ENCODE measurements at places on chromosomes 2 and 18.

GRCh38 chr2:162422894-162423293 is 79.0 kb downstream of the GCA start:
- no peak for DNase-seq

GRCh38 chr2:180021850-180022249 is 14.8 kb upstream of the CWC22 start:
- no peak for DNase-seq

GRCh38 chr2:69549421-69549820 is 94.1 kb downstream of the AAK1 start:
- peak; percentile 88 for DNase-seq

DNA sequence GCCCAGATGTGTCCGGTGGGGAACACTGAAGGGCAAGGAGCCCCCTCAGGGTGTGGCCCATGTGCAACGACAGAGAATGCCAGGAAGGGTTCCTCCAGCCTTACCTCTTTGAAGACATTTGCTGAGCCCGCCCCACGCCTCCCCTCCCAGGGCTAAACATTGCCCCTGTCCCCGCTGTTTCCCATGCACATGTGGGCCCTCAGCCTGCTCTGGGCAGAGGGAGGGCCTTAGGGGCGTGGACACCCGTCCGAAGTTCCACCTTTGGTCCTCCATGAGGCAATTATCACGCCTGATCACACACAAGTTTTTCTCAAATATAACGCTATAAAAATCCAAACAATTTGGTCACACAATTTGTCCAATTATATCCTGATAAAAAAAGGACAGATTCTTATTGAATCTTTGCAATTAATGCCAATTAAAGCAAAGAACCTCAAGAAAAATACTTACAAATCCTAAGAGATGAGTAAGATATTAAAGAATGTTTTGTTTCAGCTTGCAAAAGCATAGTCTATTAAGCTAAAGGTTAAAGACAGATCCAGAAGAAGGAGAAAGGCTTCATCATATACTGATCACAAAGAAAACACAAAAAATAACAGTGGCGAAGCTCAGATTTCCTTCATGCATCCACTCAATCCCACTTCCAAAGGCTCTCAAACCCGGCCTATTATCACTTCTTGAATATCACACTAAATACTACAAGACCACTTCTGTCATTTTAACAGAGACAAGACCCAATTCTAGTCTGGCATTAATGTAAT is 55.2 kb upstream of the LDLRAD4 start:
- peak; percentile 46 for DNase-seq

DNA sequence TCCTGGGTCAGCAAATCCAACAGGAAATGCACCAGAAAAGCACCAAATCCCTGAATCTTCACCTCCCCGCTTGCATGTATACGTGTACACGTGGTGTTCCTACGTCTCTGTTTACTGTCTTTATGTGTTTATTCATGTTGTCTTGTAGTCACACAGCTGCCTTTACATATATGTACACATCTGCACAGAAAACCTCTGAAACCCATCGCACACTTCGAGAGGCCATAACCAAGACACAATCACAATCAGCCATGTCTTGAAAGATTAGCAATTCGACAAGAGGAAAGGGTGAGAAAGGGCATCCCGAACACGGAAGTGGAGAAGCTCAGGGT is 98.1 kb downstream of the PLB1 start:
- no peak for DNase-seq

- DNase-seq: peak; percentile 66
Observed at GRCh38 chr2:216023055-216023648, 9.8 kb upstream of the MREG start.

- DNase-seq: no peak
Observed at GRCh38 chr2:227772197-227772661, 26.5 kb downstream of the SCYGR8 start.

- DNase-seq: no peak
Observed at GRCh38 chr2:33181466-33181865, 234.7 kb downstream of the LTBP1 start.

GRCh38 chr2:163606878-163607277 is 128.9 kb downstream of the FIGN start:
- no peak for DNase-seq

DNA sequence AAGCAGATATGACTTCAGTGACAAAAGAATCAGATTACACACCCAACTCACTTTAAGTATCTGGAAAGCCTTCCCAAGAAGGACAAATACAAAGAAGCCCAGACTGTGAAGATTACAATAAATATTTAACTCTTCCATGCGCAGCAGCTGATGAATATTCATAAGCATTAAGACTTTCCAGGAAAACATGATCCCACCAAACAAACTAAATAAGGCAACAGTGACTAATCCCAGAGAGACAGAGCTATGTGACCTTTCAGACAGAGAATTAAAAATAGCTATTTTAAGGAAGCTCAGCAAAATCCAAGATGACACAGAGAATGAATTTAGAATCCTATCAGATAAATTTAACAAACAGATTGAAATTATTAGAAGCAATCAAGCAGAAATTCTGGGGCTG is 108.2 kb upstream of the UBE2E3 start:
- DNase-seq: peak; percentile 72

DNA sequence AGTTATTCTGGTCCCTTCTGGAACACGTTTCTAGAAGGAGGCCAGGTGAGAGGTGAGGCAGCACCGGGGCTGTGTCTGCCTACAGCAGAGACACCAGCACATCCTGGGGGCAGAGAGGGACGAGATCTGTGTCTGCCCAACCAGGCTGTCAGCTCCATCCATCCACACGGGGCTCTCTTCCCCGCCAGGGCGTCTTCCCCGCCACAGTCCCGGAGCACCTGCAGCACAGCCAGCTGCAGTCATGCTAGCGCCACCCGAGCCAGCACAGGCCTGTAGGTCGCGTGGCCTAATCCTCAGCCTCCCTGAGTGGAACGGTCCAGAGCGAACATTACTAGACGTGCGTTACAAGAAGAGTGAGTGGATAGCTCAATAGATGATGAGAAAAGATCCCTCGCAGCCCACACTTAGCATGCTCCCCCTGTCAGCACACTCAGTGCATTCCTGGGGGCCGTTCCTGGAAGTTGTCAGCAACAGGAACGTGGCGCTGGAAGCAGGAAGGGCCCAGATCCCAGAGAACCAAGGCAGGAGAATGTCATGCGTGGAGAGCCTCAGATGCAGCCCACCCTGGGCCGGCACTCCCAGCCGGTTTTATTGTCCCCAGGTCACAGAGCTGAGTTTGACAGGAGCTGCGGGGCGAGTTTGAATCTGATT is 179.0 kb downstream of the TWIST2 start:
- DNase-seq: no peak

GRCh38 chr2:233796254-233796653 is 18.1 kb downstream of the MROH2A start:
- DNase-seq: no peak

GRCh38 chr2:16774980-16775898 is 109.6 kb upstream of the CYRIA start:
- no peak for DNase-seq

GRCh38 chr2:119156105-119156890 is 2.3 kb downstream of the C1QL2 start:
- DNase-seq: no peak

- DNase-seq: peak; percentile 32
Observed at GRCh38 chr2:37005118-37005868, 39.0 kb upstream of the STRN start.

GRCh38 chr2:154375579-154375931 is 322.9 kb upstream of the KCNJ3 start:
- no peak for DNase-seq

DNA sequence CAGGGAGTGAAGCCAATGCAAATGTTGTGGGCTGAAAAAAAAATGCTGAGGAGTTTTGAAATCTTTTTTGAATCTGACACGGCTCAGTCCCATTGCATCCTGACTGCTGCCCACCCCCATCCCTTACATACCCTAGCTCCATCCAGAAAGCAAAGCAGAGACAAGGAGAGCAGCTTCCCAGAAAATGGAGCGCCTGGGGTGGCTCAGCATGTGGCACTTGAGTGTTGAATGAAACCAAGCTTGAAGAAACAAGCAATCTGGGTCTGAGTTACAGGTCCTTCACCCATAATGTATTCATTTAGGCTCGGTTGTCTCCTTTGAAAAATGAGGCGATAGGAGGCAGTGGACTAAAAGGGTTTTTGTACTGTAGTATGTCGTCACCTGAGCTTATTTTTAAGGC is 244.2 kb upstream of the ACVR2A start:
- no peak for DNase-seq

GRCh38 chr2:200703127-200703925 is 108.4 kb upstream of the BZW1 start:
- DNase-seq: peak; percentile 73

DNA sequence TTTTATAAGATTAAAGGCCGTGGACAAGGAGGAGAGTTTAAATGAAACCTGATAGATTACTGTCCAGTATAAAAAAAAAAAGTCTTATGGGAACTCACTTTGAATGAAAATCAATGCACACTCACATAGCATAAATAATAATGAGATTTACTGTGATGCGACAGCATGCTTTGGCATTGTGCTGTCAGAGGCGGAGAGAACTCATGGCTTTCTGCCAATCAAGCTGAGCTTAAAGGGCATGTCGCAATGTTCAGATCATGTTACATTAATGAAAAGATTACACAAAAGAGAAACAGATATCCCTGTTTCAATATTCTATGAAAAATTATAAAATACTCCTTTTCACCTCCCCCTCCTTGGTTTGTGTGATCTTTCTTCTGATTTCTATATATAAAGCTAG is 310.8 kb downstream of the ERBB4 start:
- DNase-seq: peak; percentile 71

- no peak for DNase-seq
Observed at GRCh38 chr18:59685501-59685900, 11.7 kb downstream of the CCBE1 start.

DNA sequence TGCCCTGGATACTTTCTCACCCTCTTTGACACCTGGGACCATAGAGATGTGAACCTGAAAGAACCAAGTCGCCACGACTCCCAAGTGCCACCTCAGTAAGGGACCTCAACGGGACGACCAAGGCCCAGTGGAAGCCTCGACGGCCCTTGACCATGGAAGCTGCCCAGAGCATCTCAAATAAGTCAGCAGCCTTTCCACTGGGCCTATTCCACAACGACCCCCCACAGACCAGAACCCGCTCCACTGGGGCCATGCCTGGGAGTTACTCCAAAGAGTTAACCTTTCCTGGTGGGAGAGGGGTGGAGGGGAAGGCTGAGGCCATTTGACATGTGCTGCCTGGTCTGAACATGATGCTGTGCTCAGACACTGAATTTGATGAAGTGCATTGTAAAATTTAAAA is 146.9 kb downstream of the KLHL29 start:
- no peak for DNase-seq

DNA sequence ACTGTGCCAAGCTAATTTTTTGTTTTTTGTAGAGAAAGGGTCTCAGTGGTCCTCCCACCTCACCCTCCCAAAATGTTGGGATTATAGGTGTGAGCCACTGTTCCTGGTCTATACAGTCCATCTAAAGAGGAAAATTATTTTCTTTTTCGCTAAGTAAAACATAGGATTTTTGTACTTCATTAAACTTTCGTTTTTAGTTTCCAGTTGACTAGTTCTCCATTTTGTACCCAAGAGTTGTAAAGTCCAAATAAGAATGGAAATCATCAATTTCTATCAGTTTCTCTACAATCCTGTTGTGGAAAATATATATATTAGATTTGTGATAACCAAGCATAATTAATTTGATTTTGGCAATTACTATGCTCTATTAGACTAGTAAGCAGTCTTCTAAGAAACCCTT is 156.4 kb downstream of the BABAM2 start:
- no peak for DNase-seq

DNA sequence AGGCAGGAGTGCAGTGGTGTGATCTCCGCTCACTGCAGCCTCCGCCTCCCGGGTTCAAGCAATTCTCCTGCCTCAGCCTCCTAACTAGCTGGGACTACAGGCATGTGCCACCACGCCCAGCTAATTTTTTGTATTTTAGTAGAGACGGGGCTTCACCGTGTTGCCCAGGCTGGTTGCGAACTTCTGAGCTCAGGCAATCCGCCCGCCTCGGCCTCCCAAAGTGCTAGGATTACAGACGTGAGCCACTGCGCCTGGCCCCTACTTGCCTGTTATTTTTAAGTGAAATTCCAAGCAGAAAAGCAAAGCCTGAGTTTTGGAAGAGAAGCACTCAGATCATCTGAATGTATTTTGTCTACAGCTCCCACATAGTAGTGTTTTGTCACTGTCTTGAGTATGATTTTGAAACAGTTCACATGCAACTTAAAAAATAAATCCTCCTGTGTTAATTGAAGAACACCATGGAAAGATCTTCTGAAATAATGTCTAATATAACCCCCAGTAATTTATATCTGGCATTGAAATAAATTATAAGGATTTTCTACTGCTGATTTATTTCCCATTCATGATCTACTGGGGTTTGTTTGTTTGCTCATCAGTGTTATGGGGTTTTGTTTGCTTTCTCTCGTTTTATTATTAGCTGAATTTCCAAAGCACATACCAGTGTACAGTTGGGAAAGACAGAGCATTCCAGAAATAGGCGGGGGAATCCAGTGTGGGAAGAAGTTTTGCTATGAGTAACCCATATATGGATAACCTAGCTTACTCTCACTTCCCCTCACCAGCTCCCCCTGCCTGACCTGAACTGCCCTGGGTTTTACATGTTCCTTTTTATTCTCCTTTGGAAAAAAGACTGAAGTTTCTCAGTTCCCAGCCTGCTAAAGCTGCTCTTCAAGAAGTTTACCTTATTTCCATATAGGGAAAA is 80.1 kb upstream of the MAP3K20 start:
- DNase-seq: peak; percentile 98

- no peak for DNase-seq
Observed at GRCh38 chr18:27704736-27705361, 472.1 kb downstream of the CDH2 start.

- DNase-seq: peak; percentile 54
Observed at GRCh38 chr18:44098551-44099098, 582.1 kb upstream of the SETBP1 start.

GRCh38 chr2:197414515-197414914 is 20.3 kb downstream of the SF3B1 start:
- no peak for DNase-seq

DNA sequence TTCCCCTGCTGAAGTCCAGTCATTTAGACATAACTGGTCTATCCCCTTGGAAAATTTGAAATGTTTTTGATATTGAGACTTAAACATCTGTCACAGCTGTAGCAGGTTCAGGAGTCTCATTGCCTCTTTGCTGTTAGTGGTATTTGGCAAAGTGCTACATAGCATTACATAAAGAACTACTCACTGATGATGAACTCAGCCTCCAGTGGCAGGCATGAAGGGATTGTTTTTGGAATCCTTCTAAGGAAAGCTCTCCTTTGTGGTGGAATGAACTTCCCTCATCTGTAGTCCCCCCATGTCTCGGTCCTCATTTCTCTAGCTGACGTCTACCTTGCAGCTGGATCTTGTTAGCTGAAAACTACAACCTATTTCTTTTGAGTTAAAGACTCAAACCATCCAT is 111.6 kb downstream of the TACR1 start:
- peak; percentile 23 for DNase-seq

DNA sequence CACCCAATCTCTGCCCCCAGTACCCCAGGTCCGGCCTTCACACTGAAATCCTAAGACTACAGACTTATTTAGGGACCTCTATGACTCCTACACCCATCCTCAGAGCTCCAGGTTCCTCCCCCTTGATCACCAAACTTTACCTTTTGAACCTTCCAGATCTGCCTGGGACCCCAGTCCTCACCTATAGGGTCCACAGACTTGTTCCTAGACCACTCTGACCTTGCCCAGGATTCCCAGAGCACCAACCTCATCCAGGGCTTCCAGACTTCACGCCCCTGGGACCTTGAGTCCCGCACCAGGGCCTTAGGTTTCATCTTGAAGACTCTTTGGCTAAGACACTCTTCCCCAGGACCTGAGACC is 462 bp downstream of the CHCHD5 start:
- DNase-seq: no peak

GRCh38 chr18:34600874-34601656 is 109.0 kb upstream of the DTNA start:
- no peak for DNase-seq

GRCh38 chr2:180559771-180560170 is 420.6 kb upstream of the UBE2E3 start:
- DNase-seq: no peak
